HFFc6 (cell line): ENCODE measurements at places on chromosomes 3 and 15. TPM values are rescaled to one million over a fixed set of nuclear protein-coding genes. Genes with fewer than 3 reads are reported as not detected.

Gene DUOXA1
- total RNA-seq = 0.08 to 0.16 TPM (median 0.09 TPM) in 3 replicates

Gene LRCH3
- 41.1 and 44.7 TPM in 2 replicates for total RNA-seq

Gene PRR20G
- not detected in 3 replicates for total RNA-seq

Gene ATP13A5
- total RNA-seq = not detected in 3 replicates

Gene TRPM1
- total RNA-seq = 0.03 TPM in 1 of 3 replicates, not detected in the others

Gene GPR176
- total RNA-seq = 169 to 193 TPM (median 171 TPM) in 3 replicates

Gene CHRNA3
- not detected in 3 replicates for total RNA-seq

Gene TGM4
- not detected in 2 replicates for total RNA-seq

Gene CNOT10
- 15.2 to 18.3 TPM (median 17.0 TPM) in 3 replicates for total RNA-seq

Gene PAK6
- total RNA-seq = not detected in 3 replicates

Gene AADACL2
- total RNA-seq = not detected in 3 replicates
